ENCODE measurements at places on chromosomes 7 and 10. TPM values are rescaled to one million over a fixed set of nuclear protein-coding genes. Genes with fewer than 3 reads are reported as not detected.

Gene VAX1
- not detected for polyA plus RNA-seq

Gene SMKR1
- polyA plus RNA-seq, result 0.37 TPM

GRCh38 chr7:44294325-44295069 lies 30.9 kb downstream of the CAMK2B start:
- H3K4me3 ChIP-seq, result no peak overlapping the region
- H3K36me3 ChIP-seq, result no peaks in the 10 kb centered on the region
- H3K27me3 ChIP-seq, result peaks cover 50% of the 10 kb centered on the region
- no peak for DNase-seq
- H3K27ac ChIP-seq, result no peak overlapping the region

- H3K27me3 ChIP-seq, result no peaks in the 10 kb centered on the region
- no peaks in the 10 kb centered on the region for H3K36me3 ChIP-seq
- H3K4me1 ChIP-seq, result peaks cover 12% of the 10 kb centered on the region
- no peak for DNase-seq
- H3K27ac ChIP-seq, result no peak overlapping the region
These were observed 25.0 kb downstream of the NUDCD3 start for GRCh38 chr7:44465490-44465889.

GRCh38 chr7:139924461-139924860 lies 95.4 kb downstream of the TBXAS1 start:
- no peaks in the 10 kb centered on the region for H3K27me3 ChIP-seq
- no peak overlapping the region for H3K4me3 ChIP-seq
- no peaks in the 10 kb centered on the region for H3K4me1 ChIP-seq
- no peaks in the 10 kb centered on the region for H3K36me3 ChIP-seq
- no peak for DNase-seq

GRCh38 chr7:84175461-84175860 lies 19.1 kb downstream of the SEMA3A start:
- no peak for DNase-seq
- H3K4me1 ChIP-seq, result peaks cover 7% of the 10 kb centered on the region
- H3K36me3 ChIP-seq, result no peaks in the 10 kb centered on the region
- H3K27me3 ChIP-seq, result no peaks in the 10 kb centered on the region

DNA sequence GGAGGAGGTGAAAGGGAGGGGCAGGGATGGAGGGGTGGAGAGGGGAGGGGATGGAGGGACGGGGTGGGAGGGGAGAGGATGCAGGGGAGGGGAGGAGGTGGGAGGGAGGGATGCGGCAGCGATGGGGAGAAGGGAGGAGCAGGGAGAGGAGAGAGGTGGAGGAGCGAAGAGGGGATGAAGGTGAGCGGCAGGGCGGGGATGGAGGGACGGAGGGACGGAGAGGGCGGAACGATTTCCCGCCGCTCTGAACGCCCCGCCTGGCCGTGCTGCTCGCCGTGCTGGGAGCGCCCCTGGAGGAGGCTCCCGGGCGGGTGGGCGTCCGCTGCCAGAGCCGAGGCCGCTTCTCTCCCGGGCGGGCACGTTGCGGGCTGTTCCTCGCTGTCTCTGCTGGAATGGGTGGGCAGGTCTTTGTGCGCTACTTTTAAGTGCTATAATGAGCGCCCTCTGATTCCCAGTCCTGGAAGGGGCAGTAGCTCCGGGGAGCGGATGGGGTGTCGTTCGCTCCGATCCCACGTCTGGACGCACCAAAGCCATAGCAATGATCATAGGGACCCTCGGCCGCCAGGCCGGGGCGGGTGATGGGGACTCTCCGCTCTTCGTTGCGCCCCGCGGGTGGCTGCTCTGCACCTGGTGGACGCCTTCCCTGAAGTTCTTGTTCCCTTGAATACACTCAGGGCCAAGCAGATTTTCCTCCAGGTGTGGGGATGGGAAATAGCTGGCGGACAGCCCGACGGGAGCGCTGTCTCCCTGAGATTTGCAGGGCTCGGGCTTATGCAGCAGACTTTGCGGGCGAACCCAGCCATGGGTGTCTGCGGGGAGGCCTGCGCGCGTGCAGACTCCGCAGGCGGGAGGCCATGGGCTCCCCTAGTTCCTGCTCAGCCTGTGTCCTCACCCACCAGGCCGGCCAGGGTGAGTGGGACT lies 81.1 kb upstream of the CPXM2 start:
- H3K27ac ChIP-seq, result no peak overlapping the region
- no peak for DNase-seq
- no peaks in the 10 kb centered on the region for H3K4me1 ChIP-seq
- H3K4me3 ChIP-seq, result no peak overlapping the region

Gene AGBL3
- polyA plus RNA-seq, result 3.4 TPM

DNA sequence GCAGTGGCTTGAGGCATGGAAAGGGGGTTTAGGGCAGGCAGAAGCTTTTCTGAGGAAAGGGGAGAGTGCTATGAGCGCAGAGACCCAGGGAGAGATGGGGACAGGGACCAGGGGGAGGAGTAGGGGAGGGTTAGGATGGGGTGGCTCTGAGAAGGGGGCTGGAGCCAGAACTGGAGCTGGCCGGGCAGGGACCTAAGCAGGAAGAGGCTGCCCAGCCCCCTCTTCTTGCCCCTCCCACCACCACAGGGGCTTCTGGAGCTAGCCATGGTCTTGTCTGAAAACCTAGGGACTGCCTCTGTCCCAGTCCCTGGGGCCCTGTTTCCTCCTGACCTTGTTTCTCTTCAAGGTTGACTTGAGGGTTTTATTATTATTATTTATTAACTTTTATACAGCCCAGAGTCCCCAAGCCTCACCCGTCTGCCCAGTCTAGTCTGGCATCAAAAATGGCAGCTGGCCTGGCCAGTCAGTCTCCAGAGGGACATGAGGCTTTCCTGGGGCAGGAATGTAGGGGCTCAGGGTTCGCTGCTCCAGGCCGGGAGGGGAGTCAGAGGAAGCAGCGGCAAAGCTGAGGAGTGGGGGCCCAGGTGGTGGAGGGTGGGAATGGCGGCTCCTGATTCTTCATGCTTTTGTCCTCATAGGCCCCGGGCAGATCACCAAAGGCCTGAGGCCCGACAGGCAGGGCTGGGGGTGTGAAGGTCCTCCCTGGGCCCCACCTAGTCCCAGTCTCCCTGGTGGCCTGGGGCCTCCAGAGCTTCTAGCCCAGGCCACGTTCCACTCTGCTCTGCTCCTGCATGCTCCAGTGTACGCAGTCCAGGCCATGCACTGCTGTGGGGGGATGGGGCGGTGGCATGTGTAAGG lies 5.7 kb downstream of the TRIM8 start:
- no peaks in the 10 kb centered on the region for H3K36me3 ChIP-seq
- no peak overlapping the region for H3K27ac ChIP-seq
- peaks cover 38% of the 10 kb centered on the region for H3K4me1 ChIP-seq
- no peak overlapping the region for H3K4me3 ChIP-seq
- no peak for DNase-seq

Gene VPS37D
- 7.5 TPM for polyA plus RNA-seq

DNA sequence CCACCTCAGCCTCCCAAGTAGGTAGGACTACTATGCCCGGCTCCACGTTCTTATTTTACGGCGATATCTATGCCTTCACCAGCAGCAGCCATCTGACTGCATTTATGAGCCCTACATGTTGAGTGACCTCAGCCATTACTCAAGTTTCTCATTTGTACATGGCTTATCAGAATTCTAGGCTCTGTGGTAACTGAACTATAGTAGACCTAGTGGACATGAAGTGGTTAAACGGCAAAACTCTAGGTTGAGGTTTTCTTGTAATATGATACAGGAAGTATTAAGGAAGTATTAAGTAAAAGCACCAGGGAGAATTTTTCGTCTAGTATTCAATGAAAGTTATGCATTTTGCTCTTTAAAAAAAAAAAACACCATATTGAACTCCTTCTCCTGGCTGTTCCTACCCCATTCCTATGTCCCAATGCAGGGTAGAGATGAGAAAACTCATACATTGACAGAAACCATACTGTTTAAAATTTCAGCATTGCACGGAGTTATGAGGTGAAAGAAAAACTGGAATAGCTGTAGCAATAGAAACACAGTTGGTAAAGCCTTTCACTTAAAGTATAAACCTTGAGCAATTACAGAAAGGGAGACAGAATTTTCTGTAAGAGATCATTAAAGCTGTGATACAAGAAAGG lies 39.8 kb upstream of the EPC1 start:
- H3K36me3 ChIP-seq, result no peaks in the 10 kb centered on the region
- DNase-seq, result no peak
- H3K27me3 ChIP-seq, result no peaks in the 10 kb centered on the region
- H3K27ac ChIP-seq, result peak overlapping the region; percentile 10
- H3K4me3 ChIP-seq, result no peak overlapping the region

- DNase-seq, result peak; percentile 3
- H3K36me3 ChIP-seq, result no peaks in the 10 kb centered on the region
- H3K4me1 ChIP-seq, result no peaks in the 10 kb centered on the region
These were observed 492.4 kb upstream of the STEAP1 start for GRCh38 chr7:89661876-89662275.

GRCh38 chr10:129236274-129236691 lies 230.8 kb upstream of the MGMT start:
- no peak for DNase-seq
- H3K36me3 ChIP-seq, result no peaks in the 10 kb centered on the region
- no peaks in the 10 kb centered on the region for H3K4me1 ChIP-seq
- H3K27ac ChIP-seq, result no peak overlapping the region
- H3K27me3 ChIP-seq, result no peaks in the 10 kb centered on the region
- H3K4me3 ChIP-seq, result no peak overlapping the region

- peaks cover 5% of the 10 kb centered on the region for H3K27me3 ChIP-seq
- DNase-seq, result no peak
- H3K4me3 ChIP-seq, result no peak overlapping the region
- no peak overlapping the region for H3K27ac ChIP-seq
- no peaks in the 10 kb centered on the region for H3K4me1 ChIP-seq
These were observed 58.9 kb downstream of the CLRN3 start for GRCh38 chr10:127833804-127834203.

Gene PRSS1
- 67.6 TPM for polyA plus RNA-seq

DNA sequence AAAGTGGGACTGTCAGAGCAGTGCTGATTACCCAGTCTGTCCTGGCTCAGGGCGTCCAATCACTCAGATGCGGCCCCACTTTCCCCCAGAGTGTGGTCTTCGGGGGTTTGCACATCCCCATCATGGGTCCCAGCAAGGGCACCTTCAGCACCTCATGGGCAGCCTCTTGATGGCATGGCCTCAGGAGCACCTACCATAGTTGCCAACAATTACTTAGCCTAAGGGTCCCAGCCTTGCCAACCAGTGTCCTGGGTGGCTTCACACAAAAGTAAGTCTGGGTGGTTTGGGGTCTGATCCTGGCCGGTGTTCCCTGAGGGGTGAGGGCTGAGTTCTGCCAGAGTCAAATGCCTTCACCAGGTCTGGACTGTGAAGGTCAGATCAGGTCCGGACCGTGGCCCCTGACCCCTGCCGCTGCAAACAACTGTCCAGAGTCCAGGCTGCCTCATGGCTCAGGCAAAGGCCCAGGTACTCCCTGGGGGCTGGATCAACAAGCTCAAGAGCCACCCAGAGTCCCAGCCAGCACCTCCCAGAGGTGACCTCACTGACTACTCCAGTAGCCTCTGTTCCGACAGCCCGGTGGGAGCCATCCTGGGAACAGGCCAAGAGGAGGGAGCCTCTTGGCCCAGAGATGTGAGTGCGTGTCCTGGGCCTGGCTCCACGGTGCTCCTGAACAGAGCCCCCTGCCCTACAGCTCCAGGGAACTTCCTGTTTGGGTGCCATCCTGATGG lies 6.2 kb upstream of the MARVELD1 start:
- no peaks in the 10 kb centered on the region for H3K4me1 ChIP-seq
- no peak for DNase-seq
- no peak overlapping the region for H3K27ac ChIP-seq
- no peaks in the 10 kb centered on the region for H3K36me3 ChIP-seq
- H3K4me3 ChIP-seq, result no peak overlapping the region

Gene THSD7A
- polyA plus RNA-seq, result 4.0 TPM

Gene EPO
- polyA plus RNA-seq, result not detected

GRCh38 chr10:43855667-43856210 lies 207.1 kb upstream of the ZNF32 start:
- no peak for DNase-seq
- H3K4me1 ChIP-seq, result no peaks in the 10 kb centered on the region
- H3K27ac ChIP-seq, result no peak overlapping the region
- H3K27me3 ChIP-seq, result no peaks in the 10 kb centered on the region

Gene SPAM1
- not detected for polyA plus RNA-seq

Gene TFEC
- polyA plus RNA-seq, result 11.8 TPM

DNA sequence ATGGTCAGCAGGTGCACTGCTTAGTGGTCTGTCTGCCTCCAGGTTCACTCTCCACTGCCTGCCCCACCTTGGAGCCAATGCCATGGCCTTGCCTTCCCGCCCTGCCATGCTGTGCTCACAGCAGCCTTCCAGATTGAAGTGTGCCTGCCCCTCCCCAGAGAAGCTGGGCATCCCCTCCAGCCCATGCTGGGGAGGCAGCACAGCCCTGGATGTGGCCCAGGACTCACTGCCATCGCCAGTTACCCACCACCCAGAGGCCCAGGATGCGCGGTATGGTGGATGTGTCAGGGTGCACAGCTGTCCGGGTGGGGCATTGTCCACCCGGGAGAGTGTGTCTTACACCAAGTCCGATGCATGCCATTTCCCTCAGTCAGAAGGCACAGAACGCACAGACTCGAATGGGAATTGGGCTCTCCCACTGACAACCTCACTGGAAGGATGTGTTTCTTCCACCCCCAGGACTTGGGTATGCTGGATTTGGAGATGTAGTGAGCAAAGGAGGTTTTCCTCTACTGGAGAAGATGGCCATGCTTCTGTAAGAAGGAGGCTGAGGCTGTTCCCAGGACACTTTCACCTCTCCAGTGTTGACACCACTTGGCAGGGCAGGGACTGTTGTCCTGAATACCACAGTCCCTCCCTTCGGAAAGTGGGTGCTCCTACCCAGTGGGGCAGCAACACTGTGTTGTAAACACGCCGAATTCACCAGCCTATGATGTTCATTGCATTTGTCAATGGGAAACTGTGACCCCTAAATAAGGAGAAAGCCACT lies 122.0 kb downstream of the ADARB2 start:
- no peak overlapping the region for H3K27ac ChIP-seq
- no peak overlapping the region for H3K4me3 ChIP-seq
- peaks cover 17% of the 10 kb centered on the region for H3K27me3 ChIP-seq
- H3K4me1 ChIP-seq, result no peaks in the 10 kb centered on the region
- H3K36me3 ChIP-seq, result no peaks in the 10 kb centered on the region

DNA sequence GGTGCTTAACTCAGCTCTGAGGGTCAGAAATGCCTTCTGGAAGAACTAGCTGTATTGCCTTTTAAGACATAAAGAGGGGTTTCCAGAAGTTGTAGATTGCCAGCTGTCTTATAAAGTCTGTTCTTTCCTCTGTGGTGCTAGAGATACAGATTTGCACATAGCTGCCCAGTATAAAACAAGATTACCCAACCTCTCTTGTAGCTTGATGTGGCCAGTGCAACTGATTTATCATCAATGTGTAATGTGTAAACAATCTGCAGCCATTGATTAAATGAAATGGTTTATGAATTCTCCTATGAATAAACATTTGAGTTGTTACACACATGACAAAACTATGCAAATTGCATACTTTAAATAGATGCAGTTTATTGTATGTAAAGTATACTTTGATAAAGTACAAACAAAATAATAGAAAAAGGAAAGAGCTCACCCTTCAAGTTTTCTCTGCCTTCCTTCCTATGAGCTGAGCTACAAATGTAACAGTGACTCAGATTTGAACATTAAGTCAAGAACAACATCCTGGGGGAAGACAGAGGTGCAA lies 195.2 kb downstream of the TMEM26 start:
- no peak overlapping the region for H3K27ac ChIP-seq
- no peaks in the 10 kb centered on the region for H3K27me3 ChIP-seq
- no peaks in the 10 kb centered on the region for H3K36me3 ChIP-seq
- DNase-seq, result no peak

GRCh38 chr10:49076741-49077521 lies 38.4 kb downstream of the VSTM4 start:
- no peak overlapping the region for H3K27ac ChIP-seq
- no peaks in the 10 kb centered on the region for H3K27me3 ChIP-seq
- H3K4me3 ChIP-seq, result no peak overlapping the region
- peaks cover 8% of the 10 kb centered on the region for H3K4me1 ChIP-seq
